ENCODE measurements at places on chromosomes 4 and X. TPM values are rescaled to one million over a fixed set of nuclear protein-coding genes. Genes with fewer than 3 reads are reported as not detected.

ZFP92 gene
- polyA plus RNA-seq, result 0.91 TPM

RTL3 gene
- polyA plus RNA-seq, result not detected

TCEAL7 gene
- 46.6 TPM for polyA plus RNA-seq

GRID2 gene
- polyA plus RNA-seq, result 2.6 TPM

TCEAL6 gene
- 0.21 TPM for polyA plus RNA-seq

RHOH gene
- 0.28 TPM for polyA plus RNA-seq

AKAP4 gene
- 0.11 TPM for polyA plus RNA-seq

CT45A1 gene
- not detected for polyA plus RNA-seq

F8A2 gene
- polyA plus RNA-seq, result not detected

FAM9C gene
- 0.16 TPM for polyA plus RNA-seq

IL21 gene
- not detected for polyA plus RNA-seq

AMTN gene
- not detected for polyA plus RNA-seq

ELMOD2 gene
- polyA plus RNA-seq, result 48.9 TPM

PGRMC1 gene
- 293 TPM for polyA plus RNA-seq

LRCH2 gene
- 15.1 TPM for polyA plus RNA-seq

ANK2 gene
- polyA plus RNA-seq, result 53.4 TPM

VSIG4 gene
- 6.6 TPM for polyA plus RNA-seq

DKK2 gene
- polyA plus RNA-seq, result 3.4 TPM

ARX gene
- polyA plus RNA-seq, result not detected

FAM149A gene
- 55.7 TPM for polyA plus RNA-seq

GRCh38 chrX:48045410-48046311 lies 25.8 kb downstream of the ZNF630 start:
- no peak for DNase-seq

- no peak for DNase-seq
Observed at GRCh38 chr4:168685136-168685809, 188.4 kb downstream of the PALLD start.

- DNase-seq, result no peak
Observed at GRCh38 chr4:39539089-39539611, 11.9 kb upstream of the UGDH start.

GRCh38 chrX:23503835-23504539 lies 163.3 kb upstream of the PRDX4 start:
- DNase-seq, result peak; percentile 2

GRCh38 chr4:62075521-62075920 lies 875.4 kb downstream of the ADGRL3 start:
- DNase-seq, result no peak

- DNase-seq, result no peak
Observed at GRCh38 chrX:23901060-23901459, 6.7 kb downstream of the APOO start.

DNA sequence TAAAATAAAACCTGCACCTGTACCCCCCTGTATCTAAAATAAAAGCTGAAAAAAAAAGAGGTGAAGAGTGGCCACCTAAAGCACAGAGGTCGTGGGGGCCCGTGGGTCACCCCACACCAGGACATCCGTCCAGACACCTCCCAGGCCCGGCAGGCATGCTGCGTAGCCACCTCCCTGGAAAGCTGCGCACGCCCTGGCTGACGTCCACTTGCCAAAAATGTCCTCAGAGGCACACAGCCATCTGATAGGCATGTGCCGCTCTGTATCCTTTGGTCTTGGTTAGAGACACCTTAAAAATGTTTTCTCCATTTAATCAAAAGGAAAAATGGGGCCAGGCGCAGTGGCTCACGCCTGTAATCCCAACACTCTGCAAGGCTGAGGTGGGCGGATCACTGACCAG lies 17.7 kb downstream of the FAM53A start:
- no peak for DNase-seq

DNA sequence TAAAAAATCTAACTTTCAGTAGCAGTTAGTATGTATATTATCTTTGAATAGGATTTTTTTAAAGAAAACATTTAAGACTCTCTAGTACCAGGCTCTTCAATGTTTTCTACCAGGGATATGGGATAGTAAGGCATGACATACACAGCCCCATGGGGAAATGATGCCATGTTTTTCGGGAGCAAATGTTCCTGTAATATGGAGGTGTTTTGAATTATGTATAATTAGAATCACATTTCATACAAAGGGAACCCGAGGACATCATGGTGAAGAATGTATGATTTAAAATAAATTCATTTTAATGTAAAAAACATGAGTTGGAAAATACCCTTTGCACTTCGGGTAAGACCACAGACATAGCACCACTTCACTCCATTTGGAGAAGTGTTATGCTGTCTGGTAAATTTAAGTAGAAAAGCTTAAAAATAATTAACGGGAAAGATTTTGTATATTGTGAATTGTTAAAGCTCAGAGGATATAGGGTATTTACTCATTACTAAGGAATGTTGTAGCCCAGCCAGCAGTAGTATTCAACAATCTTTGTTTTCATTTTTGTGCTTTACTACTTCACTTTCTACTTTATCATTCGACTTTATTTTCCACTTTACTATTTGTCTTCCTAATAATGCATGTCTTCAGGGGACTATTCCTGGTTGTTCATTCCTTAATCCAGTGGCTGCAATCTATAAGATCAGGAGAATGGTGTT lies 2050.7 kb downstream of the ARAP2 start:
- no peak for DNase-seq

- DNase-seq, result no peak
Observed at GRCh38 chr4:138540056-138540800, 298.1 kb upstream of the SLC7A11 start.

- no peak for DNase-seq
Observed at GRCh38 chrX:107199491-107199890, 6.7 kb downstream of the NUP62CL start.

GRCh38 chr4:86358257-86358656 lies 1.6 kb downstream of the MAPK10 start:
- no peak for DNase-seq

GRCh38 chr4:71188156-71188640 lies 150.6 kb upstream of the SLC4A4 start:
- DNase-seq, result peak; percentile 38

- no peak for DNase-seq
Observed at GRCh38 chr4:144903953-144904711, 193.9 kb downstream of the ANAPC10 start.

GRCh38 chr4:76061982-76062381 lies 12.5 kb upstream of the ART3 start:
- DNase-seq, result no peak

DNA sequence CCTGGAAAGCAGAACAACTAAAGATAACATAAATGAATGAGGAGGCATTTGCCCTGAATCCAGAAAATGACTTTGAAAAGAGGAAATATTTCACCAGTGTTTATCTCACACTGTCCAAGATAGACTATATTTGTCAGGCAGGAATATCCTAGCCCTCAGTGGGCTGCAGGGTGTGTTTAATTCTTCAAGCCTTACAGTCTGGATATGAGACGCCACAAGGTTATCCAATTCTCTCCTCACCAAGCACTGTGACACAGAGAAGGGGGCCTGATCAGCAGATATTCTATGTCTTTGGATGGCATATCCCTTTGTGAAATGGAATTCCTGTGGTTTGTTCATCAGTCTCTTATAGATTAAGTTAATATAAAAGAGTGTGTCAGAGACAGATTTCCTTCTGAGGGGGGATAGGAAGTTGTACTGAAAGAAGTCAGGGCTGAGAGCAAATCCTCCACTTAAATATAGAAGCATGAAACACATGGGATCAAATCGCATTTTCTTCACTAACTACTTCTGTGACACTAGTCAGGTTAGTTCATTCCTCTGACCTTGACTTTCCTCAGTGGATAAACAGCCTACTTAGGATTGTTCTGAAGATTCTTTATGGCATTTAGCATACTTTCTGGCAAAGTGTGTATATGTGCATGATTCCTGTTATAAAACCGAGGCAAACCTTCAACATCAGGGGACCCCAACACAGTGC lies 6.8 kb upstream of the G3BP2 start:
- DNase-seq, result no peak

- peak; percentile 32 for DNase-seq
Observed at GRCh38 chr4:150297861-150298474, 219.7 kb downstream of the DCLK2 start.

DNA sequence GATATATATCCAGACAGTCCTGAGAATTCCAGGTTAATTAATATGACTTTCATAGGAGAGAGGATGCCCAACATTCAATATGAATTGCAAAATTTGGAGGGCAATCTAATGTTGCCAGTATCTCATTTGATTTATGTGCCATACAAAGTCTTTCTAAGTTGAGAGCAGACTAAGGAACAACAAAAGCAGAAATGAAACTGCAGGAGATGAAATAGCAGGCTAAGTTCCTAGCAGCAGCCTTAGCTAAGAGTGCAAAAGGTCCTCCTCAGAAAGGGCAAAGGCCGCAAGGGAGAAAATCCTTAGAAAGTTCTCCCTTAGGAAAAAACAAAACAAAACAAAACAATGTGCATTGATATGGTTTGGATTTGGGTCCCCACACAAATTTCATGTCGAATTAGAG lies 602.9 kb upstream of the HTR2C start:
- DNase-seq, result no peak

DNA sequence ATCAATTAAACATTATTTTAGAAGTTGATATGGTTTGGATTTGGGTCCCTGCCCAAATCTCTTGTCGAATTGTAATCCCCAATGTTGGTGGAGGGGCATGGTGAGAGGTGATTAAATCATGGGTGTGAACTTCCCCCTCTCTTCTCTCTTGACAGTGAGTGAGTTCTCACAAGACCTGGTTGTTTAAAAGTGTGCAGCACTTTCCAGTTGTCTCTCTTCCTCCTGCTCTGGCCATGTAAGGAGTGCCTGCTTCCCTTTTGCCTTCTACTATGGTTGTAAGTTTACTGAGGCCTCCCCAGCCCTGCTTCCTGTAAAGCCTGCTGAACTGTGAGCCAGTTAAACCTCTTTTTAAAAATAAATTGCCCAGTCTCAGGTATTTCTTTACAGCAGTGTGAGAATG lies 141.4 kb downstream of the GALNTL6 start:
- no peak for DNase-seq

GRCh38 chr4:181592221-181592745 lies 650.9 kb upstream of the TENM3 start:
- no peak for DNase-seq

DNA sequence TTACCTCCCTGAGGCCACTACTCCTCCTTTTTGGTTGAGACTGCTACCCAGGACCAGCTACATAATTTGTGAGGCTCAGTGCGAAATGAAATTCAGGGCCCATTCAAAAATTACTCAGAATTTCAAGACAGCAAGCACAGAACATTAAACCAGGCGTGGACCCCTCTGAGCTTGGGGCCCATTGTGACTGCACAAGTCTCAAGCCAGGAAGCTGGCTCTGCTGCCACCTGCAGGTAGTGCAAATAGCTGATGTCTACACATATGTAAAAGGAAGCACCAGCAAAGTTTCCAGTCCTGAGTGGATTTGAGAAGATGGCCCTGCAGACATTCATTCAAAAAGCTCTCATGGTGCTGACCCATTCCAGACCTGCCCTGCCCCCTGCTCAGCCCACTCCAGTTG lies 213.4 kb upstream of the LNX1 start:
- DNase-seq, result no peak

DNA sequence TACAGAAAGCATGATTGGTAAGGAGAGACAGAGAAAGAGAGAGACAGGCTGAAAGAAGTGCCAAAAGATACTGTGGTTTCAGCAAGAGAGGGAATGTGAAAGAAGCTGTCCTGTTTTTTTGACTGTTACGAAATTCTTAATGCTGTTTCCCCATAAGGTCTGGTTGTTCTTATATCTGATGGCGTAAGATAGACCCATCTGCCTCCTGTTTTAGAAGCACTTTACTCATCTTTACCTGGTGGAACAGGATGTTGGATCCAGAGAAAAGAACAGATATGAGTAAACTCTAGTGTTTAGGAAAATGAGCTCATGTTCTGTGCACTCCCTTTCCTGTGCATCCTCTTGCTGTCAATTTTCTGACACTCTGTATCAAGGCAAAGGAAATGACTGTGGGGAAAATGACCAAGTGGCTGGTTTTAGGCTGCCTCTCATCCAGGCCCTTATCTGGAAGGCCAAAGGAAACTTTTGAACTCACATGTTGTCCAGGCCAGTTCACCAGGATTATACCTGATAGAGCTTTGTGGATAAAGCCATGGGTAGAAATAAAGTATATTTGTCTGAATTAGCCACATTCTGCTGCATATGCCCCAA lies 311.7 kb upstream of the HTR2C start:
- no peak for DNase-seq

GRCh38 chrX:148269513-148269912 lies 230.9 kb upstream of the AFF2 start:
- no peak for DNase-seq

- no peak for DNase-seq
Observed at GRCh38 chr4:168815379-168816345, 194.4 kb downstream of the CBR4 start.

DNA sequence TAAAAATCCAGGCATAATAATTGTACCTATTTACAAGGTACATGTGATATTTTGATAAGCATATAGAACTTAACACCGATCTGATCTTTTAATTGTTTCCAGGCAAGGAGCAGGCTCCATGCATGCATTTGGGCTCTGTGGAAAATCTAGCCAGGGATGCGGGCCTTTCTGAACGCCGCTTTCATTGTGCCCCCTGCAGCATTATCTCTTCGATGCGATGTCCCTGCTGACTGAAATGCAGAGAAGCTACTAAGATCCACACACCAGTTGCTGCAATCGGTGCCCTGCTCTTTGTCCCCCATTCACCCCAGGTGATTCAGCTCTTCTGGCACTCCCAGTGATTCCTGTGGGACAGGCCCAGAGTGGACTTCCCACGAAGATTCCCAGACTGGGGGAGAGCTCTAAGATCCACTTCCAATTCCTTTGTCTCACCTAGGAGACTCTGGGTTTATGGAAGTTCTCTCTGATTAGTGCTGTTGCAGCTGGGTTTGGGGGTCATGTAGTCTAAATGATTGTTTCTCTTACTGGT lies 254.3 kb upstream of the AGA start:
- DNase-seq, result no peak

DNA sequence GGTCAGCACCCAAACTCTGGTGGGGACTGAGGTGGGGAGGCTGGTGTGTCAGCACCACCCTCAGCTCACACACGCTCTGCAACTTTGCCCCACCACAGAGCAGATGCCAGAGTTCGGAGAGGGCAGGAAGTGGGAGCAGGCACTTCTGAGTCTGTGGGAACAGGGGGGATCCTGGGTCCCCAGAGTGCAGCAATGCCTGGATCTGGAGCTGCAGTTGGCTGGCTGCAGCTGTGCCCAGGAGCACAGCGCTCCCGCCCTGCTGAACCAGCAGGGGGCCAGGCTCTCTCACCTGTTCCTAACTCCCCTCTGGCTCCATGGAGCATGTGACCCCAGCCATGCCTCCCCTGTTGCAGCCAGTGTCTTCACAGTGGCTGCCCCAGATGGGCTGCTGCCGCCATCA lies 252.4 kb downstream of the SPOCK3 start:
- DNase-seq, result no peak

DNA sequence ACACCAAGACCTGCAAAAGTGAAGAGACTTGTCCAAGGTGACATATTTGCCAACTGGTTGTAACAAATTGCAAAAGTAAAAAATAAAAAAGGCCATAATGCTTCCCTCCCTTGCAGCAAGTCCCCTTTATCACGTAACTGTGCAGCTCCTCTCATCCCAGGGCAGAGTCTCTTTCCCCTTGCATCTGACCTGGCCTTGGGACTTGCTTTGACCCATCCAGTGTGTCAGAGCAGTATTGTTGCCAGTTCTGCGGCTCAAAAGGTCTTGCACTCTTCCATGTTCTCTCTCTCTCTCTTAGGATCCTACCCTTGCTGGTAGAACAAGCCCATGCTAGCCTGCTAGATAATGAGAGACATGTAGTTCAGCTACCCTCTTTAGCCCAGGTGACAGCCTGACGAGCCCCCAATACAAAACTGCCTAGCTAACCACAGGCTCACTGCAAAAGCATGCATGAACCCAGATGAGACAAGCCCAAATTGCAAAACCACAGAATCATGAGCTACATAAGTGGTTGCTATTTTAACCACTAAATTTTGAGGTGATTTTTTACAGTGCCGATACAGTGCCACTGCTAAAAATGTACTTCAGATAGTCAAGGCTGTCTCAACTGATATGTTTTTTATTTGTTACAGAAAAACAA lies 289.5 kb upstream of the PPARGC1A start:
- no peak for DNase-seq
